Lung microvascular endothelial cell (primary cell): ENCODE measurements at places on chromosomes 7 and 10.
A peak's percentile ranks its signal among the peaks of the same experiment; 100 is the strongest.

GRCh38 chr7:88589927-88590326 is 169.6 kb upstream of the ZNF804B start:
- DNase-seq = no peak

- no peak for DNase-seq
Observed at GRCh38 chr7:105126436-105126975, 112.5 kb downstream of the KMT2E start.

DNA sequence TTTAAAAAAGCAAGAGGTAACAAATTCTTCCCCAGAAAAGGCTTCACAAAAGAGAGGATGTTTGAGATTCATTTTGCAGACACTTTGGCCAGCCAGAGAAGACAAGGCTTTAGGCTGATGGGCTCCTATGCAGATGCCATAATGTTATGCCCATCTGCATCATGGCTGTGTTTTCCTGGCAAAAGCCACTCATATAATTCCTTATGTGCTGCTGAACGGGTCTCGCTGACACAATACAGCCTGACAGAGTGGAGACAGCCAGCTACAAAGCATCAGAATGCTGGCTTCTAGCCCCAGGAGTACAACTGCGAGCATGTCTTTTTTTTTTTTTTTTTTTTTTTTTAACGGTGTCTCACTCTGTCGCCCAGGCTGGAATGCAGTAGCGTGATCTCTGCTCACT is 1157.4 kb upstream of the AUTS2 start:
- DNase-seq = no peak

DNA sequence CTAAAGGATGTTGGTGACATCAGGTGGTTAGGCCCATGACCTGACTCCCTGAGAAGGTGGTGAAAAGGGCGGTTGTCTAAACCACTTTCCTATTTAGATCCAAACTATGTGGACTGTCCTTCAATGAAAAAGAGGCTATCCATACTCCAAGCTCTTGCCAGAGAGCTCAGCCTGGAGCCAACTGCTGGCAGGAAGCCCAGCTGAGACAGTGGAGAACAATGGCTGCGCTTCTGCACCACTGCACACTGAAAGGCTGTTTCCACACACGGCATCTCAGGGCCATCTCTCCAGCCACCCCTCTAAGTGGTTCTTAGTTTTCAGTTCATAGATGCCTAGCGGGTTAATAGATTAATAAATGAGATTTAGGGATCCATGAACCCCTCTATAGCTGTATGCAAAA is 488.8 kb upstream of the ZMIZ1 start:
- DNase-seq = peak; percentile 88

- no peak for DNase-seq
Observed at GRCh38 chr10:22712211-22712955, 2.0 kb downstream of the PIP4K2A start.

- DNase-seq = no peak
Observed at GRCh38 chr7:46156086-46156485, 235.0 kb upstream of the IGFBP3 start.

GRCh38 chr10:91196268-91197048 is 24.0 kb upstream of the PCGF5 start:
- DNase-seq = no peak
